ENCODE measurements at places on chromosomes 12 and 14.

DNA sequence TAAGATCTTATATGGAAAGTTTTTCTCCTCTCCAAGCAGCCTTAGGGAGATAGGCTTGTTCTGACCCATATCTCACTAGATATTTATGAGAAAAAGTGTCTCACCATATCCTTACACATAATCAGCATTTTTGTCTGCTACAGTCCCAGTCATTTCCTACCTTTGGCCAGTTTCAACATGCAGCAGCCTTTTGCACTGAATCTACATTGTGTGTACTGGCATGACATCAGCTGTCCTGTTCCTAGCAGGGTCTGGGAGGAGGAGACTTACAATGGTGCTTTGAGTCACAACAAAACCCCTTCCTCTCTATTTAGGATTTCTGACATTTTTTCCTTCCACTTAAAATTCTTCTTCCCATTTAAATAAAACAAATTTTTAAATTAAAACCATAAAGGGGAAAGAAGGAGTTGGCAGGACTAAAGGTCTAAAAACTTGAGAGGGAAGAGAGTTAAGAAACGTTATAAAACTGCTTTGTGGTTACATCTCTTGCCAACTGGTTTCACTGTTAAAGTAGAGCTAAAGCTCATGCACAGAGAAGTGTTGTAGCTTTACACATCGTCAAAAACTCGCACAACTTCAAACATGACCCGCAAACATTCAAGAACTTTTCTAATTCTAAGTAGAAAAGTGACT is 53.3 kb upstream of the CERS5 start:
- no peak for DNase-seq

DNA sequence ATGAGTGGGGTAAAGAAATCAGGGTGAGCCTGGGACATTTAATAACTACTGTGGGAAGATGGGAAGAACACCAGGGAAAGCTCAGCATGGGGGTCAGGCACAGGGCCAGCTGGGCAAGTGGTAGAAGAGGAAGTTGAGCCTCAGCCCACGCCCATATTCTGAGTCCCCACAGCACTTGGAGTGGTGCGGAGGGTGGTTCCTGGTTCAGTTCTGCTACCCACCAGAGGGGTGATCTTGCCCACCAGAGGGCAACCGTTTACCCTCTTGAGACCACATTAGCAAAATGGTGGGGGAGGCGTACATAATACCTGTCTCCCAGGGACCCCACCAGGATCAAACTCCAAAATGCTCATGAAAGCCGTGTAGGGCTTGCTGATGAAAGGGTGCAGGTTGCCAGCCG is 16.8 kb upstream of the ANKRD33 start:
- no peak for DNase-seq

DNA sequence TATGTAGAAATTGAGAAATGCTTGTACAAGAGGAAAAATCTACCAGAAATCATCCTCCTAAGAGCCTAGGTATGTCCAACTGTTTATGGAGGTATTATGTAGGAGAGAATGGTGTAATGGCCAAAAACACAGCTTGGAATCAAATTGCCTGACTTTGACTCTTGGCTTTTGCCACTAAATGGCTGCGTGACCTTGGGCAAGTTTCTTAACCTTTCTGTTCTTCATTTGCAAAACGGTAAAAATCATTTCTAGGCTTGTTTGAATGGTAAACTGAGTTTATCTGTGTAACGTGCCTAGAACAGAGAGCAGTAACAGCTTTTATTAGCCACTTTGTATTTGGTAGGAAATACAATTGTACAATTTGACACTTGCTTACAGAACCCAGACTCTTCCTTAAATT is 4.9 kb upstream of the GRIP1 start:
- no peak for DNase-seq

DNA sequence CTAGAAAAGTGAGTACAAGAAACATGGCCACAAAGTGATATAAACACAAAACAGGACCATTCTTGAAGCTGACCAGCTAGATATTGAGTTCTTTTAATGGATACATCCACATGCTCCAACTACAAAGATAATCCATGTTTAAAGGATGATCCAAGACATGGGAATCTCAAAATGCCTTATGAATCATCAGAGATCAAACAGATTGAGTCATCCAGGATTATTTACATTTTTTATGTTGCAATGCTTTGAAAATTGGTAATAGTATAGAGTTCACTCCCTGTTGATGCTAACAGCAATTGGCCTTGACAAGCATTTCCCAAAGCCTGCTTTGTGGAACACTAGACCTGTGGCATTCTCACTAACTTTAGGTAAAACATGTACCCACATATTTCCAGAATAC is 293.0 kb upstream of the TBX3 start:
- DNase-seq, result no peak

- no peak for DNase-seq
Measured at GRCh38 chr14:38089123-38089522, 118.6 kb upstream of the SSTR1 start.

DNA sequence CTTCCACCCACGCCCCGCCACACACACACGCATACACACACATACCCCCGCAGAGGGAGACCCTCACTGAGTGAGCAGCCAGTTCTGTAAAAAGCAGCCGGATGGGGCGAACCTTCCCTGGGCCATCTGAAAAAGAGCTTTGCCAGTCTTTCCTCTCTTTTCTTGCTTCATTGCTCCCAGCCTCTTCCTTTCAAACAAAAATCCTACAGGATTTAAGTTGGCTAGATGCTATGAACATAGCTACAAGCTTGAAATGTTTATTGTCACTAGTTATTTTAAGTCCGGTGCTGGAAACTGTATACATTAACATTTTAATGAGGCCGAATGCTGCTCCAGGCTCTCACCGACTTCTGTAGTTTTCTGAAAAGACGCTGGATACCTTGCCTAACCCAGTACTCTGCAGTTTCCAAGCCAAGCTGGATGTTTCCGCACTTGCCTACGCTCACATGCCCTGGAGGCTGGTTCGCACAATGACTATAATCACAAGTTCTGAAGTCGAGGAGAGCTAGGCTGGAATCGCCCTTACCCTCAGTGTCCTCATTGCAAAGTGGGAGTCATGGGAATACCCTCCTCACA is 39.2 kb downstream of the LTBP2 start:
- DNase-seq, result no peak

All from T-helper 9 cell (primary cell).